HEK293T (cell line): ENCODE measurements at places on chromosomes 1 and 21.

DNA sequence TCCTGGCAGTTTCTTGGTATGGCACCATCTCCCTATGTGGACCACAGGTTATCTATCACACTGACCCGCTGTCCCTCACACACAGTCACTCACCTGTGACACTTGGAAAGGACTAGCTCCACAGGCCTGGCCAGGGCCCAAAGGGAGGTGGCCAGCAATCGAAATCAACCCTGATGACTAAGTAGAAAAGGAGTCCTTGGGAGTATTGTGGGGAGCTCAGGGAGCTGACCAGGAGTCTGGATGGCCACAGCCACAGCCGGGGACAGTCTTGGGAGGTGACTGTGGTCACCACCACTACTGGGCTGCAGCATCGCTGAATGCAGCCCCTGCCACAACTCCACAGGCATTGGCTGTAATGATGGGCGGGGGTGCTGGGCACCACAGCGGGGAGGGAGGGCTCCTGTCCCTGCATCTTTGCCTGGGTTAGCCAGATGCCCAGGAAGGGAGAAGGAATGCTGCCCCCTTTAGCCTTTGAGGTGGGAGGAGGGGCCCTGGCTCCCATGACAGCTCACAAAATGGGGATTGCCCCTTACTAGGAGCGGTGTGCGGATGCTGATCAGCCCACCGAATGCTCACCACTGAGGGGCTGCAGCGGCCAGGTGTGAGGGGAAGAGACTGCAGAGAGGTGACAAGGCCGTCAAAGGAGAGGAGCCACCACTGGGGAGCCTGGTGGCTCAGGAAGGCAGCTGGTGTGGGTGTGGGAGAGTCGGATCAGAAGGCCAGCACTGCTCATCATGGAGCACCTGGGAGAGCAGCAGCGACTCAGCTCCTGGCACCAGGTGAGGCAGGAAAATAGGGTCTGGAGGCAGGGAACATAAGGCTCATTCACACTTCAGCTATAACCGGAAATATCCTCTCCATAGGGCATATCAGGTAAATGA lies 61.3 kb downstream of the H3-3A start:
- DNase-seq, result peak; percentile 5

GRCh38 chr1:58395355-58395754 lies 151.2 kb downstream of the OMA1 start:
- no peak for DNase-seq

- DNase-seq, result no peak
Observed at GRCh38 chr1:234726359-234726943, 116.5 kb upstream of the IRF2BP2 start.

GRCh38 chr1:168689327-168689657 lies 39.7 kb downstream of the DPT start:
- DNase-seq, result no peak

DNA sequence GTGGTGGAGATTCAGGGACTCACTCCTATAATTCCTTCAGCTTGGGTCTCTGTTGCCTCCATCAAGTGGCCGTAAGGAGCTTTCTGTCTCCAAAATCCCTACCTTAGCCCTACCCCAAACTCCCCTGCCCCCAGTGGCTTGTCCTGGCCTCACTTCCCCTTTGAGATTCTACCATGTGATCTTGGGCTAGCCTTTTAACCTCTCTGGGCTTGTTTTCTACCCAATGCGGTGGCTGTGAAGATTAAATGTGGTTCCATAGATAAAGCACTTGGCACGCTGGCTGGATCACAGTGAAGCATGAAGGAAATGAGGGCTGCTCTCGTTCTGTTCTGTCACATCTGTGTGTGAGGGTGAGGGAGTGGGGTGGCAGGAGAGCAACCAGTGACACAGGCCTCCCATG lies 43.6 kb downstream of the FAAH start:
- no peak for DNase-seq

DNA sequence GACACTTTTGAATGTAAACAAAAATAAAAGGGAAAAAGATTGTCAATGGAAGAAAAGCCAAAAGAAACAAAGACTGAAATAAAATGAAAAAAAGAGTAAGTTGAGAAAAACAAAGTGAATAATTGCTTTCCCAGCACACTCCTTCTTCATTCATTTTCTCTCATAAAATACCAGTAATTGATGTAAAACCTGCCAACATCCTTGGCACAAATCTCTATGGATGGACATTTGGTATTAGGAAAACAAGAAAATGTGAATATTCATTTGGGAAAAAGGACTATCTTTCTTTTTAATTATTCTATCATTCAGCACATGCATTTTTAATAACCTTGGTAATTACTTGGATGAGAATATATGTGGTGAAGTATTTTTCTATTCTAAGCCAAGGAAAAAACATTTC lies 204.4 kb upstream of the TNR start:
- DNase-seq, result no peak

GRCh38 chr1:111082421-111083203 lies 57.3 kb downstream of the DRAM2 start:
- DNase-seq, result no peak

DNA sequence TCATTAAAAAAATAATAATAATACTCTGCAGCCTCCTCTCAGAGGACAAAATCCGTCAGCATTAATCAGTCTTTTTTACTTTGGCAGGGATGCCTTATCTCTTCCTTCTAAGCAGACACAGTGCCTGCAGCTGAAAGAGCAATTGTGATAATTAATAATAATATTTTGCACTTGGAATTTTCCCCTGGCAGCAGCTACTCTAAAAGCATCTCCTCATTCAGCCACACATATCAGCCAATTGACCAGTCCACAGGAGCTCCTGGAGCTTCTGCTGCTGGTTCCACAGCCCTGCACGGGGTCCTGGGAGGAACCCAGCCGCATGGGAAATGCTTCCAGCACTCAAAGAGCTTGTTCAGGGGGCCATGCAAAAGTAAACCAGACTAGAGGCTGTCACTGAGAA lies 31.0 kb upstream of the VWA5B1 start:
- no peak for DNase-seq

- no peak for DNase-seq
Observed at GRCh38 chr1:155864393-155864792, 5.0 kb downstream of the SYT11 start.

- peak; percentile 50 for DNase-seq
Observed at GRCh38 chr1:109091078-109091838, 694 bp downstream of the TMEM167B start.

- no peak for DNase-seq
Observed at GRCh38 chr1:5738911-5739462, 253.2 kb downstream of the NPHP4 start.

DNA sequence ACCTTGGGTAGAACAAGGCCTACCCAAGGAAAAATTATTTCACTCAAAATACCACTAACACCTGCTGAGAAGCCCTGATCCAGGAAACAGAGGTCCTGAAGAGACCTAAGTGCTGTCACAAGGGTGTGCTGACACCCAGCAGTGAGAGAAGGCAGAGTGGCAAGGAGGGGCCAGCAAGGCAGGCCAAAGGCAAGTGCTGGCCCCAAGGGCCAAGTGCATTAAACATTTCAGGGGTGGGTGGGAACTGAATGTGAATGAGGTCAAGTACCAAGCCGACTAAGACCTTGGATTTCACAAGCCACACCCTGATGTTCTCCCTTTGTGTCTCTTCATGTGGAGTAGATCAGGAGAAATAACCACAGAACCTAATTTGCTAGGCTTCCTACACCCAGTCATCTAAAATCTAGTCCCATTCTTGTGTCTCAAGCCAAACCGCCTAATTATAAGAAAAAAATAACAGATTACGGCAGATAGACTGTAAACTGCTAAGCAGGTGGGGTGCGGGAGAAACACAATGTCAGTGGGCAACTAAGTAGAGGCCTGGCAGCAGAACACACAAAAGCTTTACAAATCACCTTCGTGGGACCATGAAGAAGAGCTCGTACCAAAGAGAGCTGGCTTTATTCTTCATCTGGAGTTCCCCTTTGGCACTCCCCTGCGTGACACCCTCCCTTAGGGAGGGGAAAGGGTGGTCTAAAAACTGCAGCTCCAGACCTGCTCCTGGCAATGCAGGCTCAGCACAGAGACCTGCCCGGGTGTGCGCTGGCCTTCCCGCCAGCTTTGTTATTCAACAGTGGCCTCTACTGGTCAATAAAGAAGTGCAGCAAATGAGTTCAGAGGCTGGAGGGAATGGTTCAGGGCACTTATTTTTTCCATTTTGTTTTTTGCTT lies 8.7 kb downstream of the UBE2G2 start:
- DNase-seq, result peak; percentile 88
